HL-60 (cell line): ENCODE measurements at places on chromosomes 1 and 21.
A peak's percentile ranks its signal among the peaks of the same experiment; 100 is the strongest.

DNA sequence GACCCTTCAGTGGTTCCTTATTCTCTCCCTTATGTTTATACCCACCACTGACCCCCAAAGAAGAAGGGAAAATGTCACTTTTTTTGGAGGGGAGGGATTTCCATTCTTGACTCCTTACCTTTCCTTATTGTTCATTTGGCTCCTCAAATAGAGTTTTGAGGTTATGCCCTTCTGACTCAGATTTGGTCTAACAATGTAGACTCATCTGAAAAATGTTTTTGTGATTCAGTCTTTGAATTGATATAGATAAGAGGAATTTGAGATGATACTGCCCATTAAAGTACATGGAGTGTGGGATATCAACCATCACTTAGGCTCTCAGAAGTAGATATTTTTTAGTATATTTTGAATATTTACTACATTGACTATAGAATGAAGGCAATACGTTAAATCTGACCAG, 16.1 kb downstream of the USP1 start:
- no peak for DNase-seq

DNA sequence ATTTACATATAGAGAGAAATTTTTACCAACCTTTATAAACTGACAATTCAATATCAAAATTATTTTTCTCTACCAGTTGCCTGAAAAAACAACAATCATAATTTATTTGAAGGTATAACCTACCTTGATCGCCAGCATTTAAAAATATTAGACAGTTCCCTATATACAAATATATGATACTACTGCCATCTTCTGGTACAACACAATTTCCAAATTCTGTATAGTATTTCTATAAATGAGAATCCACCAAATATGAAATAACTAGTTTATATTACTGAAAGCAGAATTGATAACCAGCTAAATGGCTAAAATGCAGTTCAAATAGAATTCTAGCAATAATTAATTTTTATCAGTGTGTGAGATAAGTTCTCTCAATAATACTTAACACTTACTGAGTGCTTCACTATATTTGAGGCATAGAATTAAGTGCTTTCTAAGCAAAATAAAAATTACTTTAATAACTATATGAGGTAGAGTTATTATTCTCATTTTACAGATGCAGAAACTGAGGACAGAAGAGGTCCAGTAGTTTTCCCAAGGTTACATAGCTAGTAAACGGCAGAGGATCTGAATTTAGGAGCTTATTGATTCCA, 75.6 kb downstream of the PIGK start:
- no peak for DNase-seq

DNA sequence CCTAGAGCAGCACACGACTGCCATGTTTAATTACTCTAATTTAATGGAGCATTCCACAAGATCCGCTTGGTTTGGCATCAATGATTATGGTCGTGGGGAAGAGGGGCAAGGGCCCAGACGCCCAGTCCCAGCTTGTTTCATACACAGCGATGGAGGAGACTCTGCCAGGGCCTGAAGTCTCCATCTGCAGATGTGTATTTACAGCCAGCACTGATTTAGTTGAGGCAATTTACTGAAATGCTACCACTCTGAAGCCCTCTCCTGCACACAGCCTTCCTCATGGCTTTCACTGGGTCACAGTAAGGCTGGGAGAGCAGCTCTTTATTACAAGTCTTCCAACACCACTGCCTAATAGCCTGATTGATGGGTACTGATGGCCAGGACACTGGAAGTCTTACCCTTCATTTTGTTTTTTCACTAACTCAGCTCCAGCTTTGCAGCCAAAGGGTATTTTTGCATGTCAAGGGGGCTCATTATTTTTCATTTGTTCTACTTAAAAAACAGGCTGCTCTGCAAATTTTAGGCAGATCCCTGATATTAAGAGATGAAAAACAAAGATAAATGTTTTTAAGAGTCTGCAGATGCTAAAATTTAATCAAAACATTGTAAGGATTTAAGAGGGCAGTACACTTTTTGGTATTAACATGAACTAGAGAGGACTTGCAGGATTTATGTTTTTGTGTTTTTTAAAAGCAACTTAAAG, 236.3 kb downstream of the SIPA1L2 start:
- DNase-seq, result no peak

DNA sequence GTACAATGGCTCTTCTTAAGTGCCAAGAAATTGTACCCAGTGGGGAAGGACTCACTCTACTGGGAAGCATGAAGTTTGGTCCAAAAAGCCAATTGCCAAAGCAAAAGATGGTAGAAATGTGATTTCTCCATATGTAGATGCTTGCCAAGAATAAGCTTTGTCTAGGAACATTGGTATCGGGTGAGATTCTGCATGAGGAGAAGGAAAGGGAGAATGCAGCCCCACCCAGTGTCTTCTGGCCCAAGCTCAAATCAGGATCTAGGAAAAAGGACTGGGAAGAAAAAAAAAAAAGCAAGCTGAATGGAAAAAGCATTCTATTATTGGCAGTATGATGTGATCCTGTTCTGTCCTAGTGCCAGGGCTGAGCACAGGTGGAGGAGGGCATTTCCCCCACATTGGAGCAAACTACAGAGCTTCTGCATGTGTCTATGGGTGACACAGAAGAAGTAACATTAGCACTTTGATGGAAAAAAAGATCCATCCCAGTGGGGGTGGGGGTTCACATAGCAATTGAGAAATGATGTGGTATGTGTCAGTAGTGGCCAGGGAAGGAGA, 226.6 kb downstream of the KCNH1 start:
- no peak for DNase-seq

GRCh38 chr1:239011382-239011781, 375.0 kb upstream of the CHRM3 start:
- DNase-seq, result no peak

DNA sequence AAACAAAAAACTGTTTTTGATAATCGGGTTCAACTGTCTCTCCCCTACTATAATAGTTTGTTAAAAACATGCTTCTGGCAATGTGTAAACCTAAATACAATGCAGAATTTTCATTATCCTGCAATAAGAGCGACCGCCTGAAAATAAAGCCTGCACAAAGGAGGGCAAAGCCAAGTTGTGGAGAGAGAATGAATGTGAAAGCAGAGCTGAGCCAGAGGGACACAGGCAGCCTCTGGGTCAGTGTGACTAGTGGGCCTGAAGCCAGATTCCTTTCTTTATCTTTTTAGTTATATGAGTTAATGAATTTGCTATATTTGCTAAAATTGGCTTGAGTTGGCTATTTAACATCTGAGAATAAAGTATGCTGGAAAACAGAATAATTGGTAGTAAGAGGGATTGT, 615.2 kb downstream of the PLA2G4A start:
- no peak for DNase-seq

- DNase-seq, result no peak
Observed at GRCh38 chr1:235739631-235740030, 90.0 kb upstream of the GNG4 start.

- DNase-seq, result no peak
Observed at GRCh38 chr1:51728611-51729155, 111.8 kb downstream of the OSBPL9 start.

DNA sequence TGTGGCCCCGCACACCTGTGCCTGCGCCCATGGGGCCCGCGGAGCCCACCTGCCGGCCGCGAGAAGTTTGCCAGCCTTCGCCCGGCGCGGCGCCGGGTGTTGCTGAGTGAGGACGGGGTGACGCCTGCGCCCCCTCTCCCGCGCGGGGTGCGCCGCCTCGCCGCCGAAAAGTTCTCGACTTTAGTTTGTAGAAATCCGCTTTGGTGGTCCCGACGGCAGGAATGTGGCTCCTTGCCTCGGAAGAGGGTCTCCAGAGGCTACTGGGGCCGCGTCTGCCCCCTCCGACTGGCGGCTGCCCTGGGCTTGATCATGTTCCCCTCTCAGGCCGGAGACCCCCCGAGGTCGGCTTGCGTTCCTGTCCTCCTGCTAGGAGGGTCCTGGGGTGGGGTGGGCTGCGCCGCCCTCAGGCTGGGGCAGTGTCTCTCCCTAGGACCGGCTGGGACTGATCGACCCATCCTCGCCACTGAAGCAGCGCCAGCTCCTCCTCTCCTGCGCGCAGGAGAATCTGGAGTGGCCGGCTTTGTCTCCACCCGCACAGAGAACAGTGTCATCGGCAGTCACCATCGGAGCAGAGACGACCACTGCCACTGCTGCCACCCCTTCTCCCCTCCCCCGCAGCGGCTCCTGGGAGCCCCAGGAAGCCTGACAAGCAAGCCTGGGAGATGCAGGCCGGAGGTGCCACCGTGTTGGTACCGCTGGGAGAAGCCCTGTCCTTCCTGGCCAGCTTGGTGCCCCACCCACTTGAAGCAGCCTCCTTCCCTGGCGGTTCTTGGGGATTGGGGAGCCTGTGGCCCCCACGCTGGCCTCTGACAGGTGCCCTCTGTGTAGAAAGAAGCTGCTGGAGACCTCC, 553 bp upstream of the SLC30A2 start:
- no peak for DNase-seq

- DNase-seq, result no peak
Observed at GRCh38 chr1:6392809-6393399, 663 bp downstream of the ACOT7 start.

GRCh38 chr1:17588048-17588871, 48.8 kb downstream of the ARHGEF10L start:
- DNase-seq, result peak; percentile 34

- no peak for DNase-seq
Observed at GRCh38 chr1:180366371-180367068, 135.9 kb downstream of the ACBD6 start.

GRCh38 chr1:27372808-27373690, 1.6 kb downstream of the FCN3 start:
- no peak for DNase-seq

GRCh38 chr1:182625719-182626504, 21.7 kb upstream of the RGS16 start:
- DNase-seq, result no peak

GRCh38 chr1:46001081-46001785, 131.2 kb downstream of the PIK3R3 start:
- no peak for DNase-seq

GRCh38 chr1:11767922-11768704, 6.1 kb downstream of the C1orf167 start:
- no peak for DNase-seq

- no peak for DNase-seq
Observed at GRCh38 chr1:192610112-192610889, 25.6 kb upstream of the RGS13 start.
